ENCODE measurements at places on chromosomes 3 and 15.

- DNase-seq, result no peak
Measured at GRCh38 chr3:37793889-37794591, 67.6 kb upstream of the CTDSPL start.

DNA sequence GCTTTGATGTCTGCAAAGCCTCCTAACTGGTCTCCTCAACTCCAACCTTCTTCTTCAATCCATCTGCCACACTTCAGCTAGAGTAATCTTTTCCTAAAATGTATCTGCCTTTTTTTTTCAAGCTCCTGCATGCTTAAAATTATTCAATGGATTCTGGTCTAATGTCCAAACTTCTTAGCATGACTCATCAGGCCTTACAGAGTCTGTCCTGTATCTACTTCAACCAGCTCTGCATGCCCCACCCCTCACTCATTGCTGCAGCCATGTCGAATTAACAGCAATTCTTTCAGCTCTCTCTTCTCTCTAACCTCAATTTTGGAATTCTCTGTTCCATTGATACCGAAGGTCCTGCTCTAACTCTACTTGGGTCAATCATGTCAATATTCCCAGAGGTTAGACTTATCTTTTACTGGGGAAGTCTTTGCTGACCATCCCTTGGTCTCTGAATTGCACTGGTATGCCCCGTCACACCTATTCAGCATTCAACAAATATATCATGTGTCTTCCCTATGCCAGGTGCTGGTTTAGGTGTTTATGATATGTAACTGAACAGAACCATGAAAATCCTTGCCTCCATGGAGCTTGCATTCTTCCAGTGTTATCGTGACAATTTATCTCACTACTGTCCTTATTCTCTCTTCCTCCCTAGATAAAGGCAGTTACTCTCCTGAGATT is 88.5 kb upstream of the NANOGP8 start:
- no peak for DNase-seq

DNA sequence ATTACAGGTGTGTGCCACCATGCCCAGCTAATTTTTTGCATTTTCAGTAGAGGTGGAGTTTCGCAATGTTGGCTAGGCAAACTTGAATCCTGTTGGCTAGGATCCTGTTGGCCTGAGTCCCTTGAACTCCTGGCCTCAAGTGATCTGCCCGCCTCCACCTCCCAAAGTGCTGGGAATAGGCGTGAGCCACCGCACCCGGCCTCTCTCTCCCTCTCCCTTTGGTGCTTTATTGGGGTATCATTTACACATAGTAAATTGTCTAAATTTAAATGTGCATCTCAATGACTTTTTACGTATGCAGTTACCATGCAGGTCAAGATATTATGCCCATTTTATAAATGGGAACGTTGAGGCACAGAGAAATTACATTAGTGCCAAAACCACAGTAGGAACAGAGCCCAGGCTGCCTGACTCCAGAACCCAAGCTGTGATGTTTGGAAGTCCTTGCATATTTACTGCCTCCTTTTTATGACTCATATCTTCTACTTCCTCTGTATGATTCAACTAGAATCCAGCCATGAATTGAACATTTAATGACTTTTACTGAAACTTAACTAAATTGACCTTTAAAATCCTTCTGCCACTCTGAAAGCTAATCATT is 34.0 kb upstream of the RPP14 start:
- DNase-seq, result no peak

DNA sequence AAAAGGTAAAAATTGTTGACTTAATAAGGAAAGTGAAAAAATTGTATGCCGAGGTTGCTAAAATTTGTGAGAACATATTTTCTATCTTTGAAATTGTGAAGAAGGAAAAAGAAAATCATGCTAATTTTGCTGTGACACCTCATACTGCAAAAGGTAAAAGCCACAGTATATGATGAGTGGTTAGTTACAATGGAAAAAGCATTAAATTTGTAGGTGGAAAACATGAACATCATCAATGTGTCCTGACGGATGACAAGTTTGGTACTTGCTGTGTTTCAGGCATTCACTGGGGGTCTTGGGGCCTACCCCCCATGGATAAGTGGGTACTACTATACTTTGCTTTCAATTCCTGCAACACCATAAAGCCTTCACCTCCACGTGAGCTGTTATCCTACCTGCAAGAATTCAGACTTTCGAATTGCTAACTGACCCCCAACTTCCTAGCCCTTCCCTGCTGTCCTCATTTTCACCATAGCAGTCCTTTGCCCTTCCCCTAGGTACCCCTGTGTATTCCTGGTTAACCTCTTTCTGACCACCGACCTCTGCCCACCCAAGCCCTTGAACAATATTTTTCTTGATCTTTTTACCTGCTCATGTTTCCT is 62.4 kb downstream of the RAB7A start:
- DNase-seq, result no peak

DNA sequence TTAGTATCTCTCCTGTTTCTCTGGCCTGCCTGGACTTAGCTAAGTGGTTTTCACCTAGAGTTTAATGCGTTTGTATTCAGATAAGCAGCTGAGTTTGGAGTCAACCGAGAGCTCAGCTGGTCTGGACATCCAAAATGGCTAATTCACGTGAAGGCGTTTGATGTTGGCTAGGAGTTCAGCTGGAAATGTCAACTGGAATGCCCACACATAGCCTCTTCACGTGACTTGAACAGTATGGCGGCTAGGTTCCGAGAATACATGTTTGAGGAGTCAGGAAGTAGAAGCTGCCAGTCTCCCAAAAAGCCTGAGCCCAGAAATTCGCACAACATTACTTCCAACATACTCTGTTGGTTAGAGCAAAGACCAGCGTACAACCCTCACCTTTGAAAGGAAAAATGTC is 2.2 kb downstream of the USP8 start:
- DNase-seq, result no peak

DNA sequence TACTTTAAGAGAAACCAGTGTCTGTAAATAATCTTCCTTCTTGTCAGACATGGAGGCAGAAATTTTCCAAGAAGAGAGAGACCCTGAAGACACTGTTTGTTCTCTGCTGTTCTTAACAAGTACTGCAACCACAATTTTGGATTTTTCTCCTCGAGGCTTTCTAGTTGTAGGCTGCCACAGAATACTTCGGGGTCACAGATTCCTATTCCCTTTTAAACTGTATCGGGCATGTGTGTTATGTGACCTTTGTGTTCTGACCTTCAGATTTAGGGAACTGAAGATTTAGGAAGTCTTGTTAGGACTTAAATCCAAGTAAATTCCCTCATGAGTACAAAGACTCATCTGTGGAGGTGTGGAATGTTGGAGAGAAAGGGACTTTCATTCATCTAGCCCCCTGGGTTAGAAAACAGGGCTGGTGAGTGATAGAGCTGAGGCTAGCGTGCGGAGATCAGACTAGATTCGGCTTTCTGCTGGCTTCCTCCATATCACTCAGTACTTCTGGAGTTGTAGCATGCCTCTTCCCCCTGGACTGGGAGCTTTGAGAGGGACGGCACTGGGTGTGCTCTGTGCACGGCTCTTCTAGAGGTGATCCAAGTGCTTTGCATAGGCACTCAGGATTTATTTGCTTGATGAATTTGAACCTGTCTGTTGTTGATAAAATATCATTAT is 237.0 kb downstream of the LPP start:
- no peak for DNase-seq

GRCh38 chr3:45064512-45065372 is 38.6 kb downstream of the CLEC3B start:
- DNase-seq, result no peak

- DNase-seq, result no peak
Measured at GRCh38 chr3:131846296-131846924, 188.4 kb downstream of the CPNE4 start.

DNA sequence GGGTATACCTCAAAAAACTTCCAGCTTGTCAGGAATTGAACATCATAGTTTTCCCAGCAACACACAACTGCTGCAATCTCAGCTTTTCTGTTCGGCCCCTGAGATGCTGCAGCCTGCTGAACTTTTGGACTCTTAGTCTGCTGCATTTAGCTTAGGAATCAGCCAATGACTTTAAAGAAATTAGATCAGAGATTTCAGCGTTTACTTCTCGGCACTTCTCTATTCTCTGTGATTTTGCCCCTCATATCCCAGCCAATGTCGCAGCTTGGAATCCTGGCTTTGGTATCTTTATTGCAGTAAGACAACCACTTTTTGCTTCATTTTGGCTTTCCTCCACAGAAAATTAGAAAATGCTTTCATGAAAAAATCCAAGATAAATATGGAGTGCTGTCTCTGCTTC is 86.3 kb upstream of the MCTP2 start:
- DNase-seq, result no peak

DNA sequence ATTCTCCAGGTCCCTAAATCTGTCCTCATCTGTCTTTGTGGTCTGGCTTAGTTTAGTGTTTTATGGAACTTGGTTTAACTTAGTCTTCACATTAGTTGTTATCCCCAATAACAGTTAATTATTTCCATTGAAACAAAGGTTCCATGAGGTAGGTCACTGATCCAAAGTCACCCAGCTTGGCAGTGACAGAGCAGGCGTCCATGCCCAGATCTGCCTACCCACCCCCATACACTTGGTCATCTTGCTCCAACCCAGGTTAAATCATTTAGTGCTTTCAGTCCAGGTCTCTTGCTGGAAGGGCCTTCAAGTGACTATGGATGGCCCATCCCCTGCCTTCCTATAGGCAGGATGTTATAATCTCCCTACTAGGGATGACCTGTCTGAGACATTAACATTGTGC is 127.4 kb downstream of the MYRIP start:
- DNase-seq, result no peak

GRCh38 chr3:174294616-174295015 is 564.5 kb upstream of the NAALADL2 start:
- DNase-seq, result no peak

- DNase-seq, result no peak
Measured at GRCh38 chr3:188683032-188683521, 488.7 kb upstream of the TPRG1 start.

DNA sequence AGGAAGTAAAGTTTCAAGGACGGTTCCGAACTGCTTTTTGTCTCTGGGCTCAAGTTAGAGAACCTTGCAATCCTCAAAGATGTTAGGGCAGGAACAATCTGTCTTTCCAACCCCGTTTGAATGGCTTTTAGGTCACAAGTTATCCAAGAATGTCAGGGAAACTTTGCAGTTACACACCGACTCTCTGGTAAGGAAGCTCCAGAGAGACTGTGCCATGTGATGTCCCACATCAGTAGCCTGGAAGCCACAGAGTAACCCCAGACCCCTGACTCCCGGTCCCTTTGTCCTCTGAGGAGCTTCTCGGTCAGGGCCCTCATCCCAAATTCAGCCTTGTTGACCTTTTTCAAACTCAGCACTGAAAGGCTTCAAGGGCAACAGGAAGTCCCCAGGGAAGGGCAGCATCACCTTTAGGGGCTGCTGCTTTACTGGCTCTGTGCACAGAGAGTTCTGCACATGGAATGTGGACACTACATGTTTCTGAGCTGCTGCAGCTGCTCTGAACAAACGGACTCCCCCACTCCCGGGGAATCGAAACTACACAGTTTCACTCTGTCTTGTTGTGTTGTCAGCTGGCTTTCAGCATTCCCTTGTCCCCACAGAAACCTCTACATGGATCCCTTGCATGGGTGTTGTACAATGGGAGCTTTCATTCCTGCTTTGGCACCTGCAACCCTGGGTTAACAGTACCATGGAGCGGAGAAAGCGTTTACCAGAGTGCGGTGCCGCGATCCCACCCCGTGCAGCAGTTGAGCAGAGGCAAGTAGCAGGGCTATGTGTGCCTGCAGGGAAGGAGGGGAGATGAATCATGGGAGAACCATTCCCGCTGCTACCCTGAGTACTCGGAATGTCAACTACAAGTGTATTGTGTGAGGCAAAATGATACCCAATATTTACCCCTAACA is 408.2 kb upstream of the THBS1 start:
- no peak for DNase-seq

- DNase-seq, result no peak
Measured at GRCh38 chr3:156587760-156588069, 32.8 kb upstream of the SSR3 start.

DNA sequence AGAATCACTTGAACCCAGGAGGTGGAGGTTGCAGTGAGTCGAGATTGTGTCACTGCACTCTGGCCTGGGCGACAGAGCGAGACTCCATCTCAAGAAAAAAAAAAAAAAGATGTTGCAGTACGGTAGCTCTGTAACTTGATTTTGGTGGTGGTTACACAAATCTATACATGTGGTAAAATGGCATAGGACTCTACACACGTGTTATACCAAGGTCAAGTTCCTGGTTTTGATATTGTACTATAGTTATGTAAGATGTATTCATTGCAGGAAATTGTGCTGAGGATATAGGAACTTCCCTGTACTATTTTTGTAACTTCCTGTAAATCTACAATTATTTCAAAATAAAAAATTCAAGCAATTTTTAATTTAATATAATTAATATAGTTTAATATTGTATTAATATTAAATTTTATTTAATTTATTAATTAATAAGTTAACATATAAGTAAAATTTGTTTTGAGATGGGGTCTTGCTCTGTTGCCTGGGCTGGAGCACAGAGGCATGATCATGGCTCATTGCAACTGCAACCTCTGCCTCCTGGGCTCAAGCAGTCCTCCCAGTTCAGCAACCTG is 9.9 kb downstream of the MYD88 start:
- no peak for DNase-seq

- DNase-seq, result no peak
Measured at GRCh38 chr3:188854772-188855149, 317.0 kb upstream of the TPRG1 start.

DNA sequence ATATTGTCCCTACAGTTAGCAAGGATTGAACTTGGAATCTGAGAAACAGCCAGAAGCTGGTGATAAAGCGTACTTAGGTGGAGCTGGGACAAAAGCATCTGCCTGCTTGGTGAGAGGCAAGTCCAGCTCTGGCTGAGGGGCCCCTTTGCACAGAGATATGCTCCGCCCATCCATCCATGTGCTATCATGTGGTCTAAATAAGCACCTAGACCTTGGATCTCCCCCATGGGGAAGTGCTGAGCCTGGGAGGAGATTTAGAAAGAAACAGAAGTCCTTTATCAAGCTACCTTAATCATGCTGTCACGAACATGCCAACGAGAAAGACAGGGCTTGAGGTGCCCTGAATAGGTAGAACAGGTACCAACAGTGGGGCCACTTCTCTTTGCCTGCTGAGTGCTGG is 369.5 kb downstream of the FOXP1 start:
- DNase-seq, result no peak

GRCh38 chr3:7707187-7707586 is 794.4 kb upstream of the LMCD1 start:
- no peak for DNase-seq

DNA sequence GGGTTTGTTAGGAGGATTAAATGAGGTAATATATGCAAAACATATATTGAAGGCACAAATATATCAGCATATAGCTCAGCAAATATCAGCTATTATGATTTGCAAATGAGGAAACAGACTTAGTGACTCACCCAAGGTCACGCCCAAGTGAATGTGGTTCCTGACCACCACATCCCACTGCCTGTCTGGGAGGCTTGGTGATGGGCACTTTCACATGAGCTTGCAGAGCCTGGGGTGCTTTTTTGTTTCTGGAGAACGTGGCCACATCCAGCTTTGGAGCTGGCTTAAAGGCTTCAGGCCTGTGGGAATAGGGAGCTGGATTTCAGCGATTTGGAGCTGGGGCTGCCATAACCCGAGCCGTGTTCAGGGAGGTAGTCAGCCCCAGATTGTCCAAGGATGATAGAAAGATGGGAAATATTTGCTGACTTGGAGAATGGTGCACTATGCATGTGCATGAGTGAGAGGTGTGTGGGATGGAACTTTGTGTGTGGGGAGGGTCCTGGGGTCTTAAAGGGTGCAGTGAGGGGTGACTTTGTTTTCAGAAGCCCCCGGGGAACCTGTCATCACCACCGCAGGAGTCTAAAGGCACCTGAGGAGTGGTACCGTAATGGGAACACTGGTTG is 12.0 kb upstream of the FGD5 start:
- no peak for DNase-seq

GRCh38 chr3:149771652-149772271 is 19.5 kb upstream of the COMMD2 start:
- no peak for DNase-seq
